ENCODE measurements at places on chromosomes 7 and 10.

DNA sequence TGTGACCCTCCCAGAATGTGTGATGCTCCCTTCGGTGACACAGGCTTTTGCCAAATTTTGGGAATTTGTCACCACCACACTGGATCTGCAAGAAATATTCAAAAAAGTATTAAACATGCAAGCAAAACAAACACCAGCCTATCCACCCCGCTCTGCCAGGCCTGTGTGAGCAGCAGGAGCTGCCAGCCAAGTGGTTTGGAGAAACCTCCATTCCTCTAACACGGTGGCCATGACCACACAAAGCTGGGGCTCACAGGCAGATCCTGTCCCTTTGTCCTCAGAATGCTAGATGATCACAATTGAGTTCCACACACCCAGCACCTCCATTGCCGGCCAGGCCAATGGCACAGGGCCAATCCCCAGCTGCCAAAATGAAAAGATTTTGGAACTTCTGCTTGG is 261.9 kb upstream of the PPP2R2D start:
- no peak for DNase-seq

GRCh38 chr10:11184093-11184492 is 166.4 kb downstream of the CELF2 start:
- DNase-seq, result no peak

DNA sequence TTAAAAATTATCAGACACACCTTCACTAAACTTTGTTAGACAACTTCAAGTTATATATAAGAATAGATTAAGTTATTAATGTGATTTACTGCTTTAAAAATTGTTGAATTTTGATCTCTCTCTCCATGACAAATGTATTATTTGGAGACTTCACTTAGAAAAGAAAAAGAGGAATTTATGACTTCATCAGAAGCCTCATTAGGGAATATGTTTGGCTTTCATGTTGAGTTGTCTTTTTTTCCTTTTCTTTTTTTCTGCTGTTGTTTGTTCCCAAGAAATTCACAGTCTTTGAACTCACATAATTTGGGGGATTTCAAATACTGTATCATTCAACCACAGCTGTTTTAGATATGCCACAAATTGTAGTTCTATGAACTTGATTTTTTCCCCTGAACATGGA is 149.5 kb downstream of the PPP1R9A start:
- DNase-seq, result no peak

GRCh38 chr7:129170441-129171021 is 17.9 kb upstream of the SMO start:
- no peak for DNase-seq

DNA sequence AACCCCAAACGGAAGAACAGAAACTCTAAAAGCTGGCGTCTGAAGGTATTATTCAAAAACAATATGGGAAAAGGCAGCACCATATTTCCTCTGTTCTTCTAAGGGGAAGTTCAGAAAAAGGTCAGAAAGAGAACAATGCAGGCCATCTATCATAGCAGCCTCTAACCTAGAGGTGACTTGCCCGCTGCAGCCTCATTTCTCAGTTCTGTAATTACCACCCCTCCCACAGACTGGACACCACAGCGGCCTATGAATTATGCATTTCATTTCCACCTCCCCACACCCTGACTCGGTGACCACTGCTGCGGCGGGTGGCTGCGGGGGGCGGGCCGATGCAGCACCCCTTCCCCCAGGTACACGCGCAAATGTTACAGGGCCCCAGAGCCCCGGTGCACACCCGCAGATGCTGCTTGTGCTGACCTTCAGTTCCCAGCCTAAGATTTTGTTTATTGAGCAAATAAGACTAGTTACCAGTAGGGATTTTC is 125.5 kb downstream of the CLEC2L start:
- DNase-seq, result no peak

GRCh38 chr10:14156104-14156503 is 174.6 kb downstream of the FRMD4A start:
- DNase-seq, result no peak

- DNase-seq, result no peak
These were observed 286.0 kb downstream of the TWIST1 start for GRCh38 chr7:18831419-18831818.

- DNase-seq, result no peak
These were observed 273.5 kb downstream of the FGFR2 start for GRCh38 chr10:121324678-121325213.

- DNase-seq, result no peak
These were observed 8.9 kb upstream of the TRIM8 start for GRCh38 chr10:102635377-102635776.

- DNase-seq, result no peak
These were observed 42.7 kb downstream of the FAM53B start for GRCh38 chr10:124701435-124701834.

DNA sequence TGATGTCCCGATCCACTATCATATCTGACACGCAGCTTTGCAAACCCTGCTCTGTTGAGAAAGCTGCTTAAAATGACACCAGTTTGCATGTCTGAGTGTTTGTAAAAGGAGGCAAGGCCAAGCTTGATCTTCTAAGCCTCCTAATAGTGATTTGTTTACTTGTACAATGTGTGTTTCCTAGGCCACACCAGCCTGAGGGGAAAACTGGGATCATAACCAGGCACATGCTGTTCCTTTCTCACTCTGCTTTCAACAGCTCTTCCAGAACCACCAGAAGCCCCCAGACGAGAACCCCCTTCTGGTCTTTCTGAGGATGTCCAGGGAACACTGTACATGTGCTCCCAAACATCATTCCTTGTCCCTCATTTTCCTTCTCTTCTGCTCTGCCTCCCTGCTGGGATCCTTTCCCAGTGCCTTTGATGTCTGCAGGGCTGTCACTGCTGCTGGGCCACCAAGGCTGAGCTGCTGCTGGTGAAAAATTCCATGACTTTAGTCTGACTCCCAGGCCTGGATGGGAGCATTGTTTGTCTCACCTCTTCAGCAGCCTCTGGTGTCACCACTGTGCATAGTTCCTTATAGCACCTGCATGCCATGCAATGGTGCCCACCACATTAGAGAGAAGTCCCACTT is 4.0 kb upstream of the LGI1 start:
- no peak for DNase-seq

GRCh38 chr10:113843972-113844485 is 9.9 kb downstream of the DCLRE1A start:
- no peak for DNase-seq

GRCh38 chr7:149620961-149621360 is 123.4 kb upstream of the ZNF746 start:
- DNase-seq, result no peak

DNA sequence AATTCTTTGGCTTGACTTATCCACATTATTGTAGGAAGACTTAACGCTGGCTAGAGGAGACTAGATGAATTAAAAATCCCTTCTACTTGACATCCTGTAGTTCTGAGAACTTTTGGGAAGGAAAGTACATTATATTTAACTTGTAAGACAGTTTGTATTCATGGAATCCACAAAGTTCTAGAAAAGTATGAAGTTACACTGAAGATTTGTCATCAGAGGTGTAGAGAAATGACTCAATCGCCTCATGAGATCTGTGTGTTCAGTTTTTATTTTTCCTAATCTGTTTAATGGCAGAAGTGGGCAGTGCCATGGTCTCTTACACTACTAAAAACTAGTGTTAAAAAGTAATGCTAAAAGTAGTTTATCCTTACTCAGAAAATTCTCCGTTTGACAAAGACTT is 89.1 kb upstream of the SMIM30 start:
- DNase-seq, result no peak

DNA sequence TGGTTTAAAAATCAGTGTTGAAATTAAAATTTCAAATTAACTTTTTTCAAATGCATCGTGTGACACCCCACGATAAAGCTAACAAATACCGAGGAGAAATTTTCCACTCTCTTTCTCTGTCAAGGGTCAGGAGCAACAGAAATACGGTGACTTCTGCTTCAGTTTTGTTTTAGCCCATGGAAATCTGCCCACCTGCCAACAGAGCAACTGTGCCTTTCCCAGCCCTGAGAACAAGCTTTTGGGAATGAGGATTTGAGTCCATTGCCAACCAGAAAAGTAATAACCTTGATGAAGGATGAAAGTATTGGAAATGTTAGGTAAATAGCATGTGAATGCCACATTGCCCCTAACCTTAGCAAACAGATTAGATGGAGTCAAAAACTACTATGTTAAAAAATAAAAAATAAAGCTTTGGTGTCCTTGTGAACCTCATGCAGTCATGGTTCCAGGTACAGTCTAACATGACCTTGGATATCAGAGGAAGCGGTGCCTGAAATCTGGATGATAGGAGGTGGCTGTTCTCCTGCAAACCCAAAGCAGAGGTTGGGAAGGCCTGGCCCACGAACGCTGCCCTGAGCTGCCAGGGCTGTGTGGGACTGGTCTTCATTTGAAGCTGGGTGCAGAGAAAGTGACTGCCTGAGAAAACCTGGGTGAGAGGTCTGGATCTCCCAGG is 296.8 kb downstream of the ELMO1 start:
- DNase-seq, result peak; percentile 27

DNA sequence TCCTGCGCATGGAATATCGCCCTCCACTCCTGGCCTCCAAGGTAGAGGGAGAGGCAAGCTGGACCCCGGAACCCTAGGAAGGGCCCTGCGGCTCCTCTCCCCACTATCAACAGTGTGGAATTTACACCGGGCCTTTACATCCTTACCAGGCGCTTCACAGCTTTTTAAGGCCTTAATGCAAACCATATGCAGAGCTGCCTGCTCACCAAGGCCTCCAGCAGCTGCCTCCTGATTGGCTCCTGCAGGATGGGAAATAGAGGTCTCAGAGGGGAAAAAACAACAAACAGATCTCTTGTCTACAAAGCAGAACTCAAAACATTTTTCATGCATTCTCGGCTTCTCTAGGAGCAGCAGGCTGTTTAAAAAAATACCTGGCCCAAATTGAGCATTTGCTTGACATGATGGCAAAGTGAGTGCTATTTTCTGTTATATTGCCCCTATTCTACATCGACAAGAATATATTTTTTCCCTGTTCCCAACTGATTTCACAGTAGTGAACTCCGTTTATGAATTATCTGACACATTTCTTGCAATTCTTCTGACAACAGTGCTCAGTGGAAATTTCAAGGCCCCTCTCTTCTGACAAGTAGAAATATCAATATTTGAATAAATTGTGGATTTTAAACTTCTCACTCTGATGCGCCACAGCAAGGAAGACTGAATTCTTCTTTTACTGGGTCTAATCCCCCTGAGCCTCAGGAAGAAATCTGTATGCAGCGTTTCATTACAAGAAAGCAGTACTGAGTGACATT is 51.7 kb downstream of the EBF3 start:
- no peak for DNase-seq

DNA sequence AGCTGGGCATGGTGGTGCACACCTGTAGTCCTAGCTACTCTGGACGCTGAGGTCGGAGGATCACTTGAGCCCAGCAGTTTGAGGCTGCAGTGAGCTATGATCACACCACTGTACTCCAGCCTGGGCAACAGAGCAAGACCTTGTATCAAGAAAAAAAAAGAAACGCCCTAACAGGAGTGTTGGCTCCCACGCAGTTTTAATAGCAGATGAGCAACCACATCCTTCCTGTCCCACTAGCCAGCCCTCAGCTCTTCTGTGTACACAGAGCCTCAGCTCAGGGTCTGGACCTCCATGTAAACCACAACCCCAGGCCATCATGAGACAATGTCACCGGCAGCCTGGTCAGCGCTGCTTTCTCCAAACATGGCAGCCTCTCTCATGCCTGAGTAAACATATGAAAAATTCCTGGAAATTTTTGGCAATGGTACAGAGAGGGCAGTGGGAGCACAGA is 108.2 kb downstream of the PIP4K2A start:
- no peak for DNase-seq

- DNase-seq, result no peak
These were observed 42.1 kb downstream of the CNNM2 start for GRCh38 chr10:102960157-102960556.

DNA sequence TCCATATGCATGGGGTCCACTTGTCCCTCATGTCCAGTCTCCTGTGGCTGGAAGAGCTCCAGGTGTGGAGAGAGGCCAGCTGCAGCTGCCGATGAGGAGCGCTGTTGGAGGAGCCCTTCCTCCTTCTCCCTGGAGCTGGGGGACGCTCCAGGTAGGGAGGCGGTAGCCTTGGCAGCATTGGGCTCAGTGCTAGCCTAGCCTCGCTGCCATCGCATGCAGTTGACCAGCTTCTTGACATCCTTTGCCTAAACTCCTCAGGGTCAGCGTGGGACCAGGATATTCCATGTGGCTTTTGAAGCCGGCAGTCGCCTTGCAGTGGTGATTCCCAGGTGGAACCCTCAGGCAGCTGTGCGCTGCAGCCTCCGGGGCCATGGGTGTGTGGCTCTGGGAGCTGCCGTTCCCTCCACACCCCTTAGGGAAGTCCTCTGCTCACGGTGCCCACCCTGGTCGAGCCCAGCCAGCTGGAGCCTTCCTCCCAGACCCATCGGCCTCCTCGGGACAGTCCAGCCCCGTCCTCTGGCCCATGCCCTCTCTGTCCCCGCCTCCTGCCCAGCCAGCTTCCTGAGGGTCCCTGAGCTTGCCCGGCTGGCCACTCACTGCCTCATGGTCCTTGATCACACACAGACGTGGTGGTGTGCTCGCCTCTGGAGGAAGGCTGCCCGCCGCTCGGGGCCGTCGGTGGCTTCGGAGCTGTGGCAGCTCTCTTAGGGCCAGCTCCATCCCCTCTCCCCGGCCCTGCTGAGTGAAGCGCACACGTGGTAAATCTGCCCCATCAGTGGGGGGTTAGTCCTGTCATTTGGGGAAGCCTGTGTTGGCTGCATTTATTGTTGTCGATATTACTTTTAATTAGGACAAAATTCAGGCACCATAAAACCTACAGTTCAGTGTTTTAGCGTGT is 21.2 kb downstream of the INPP5A start:
- DNase-seq, result no peak

DNA sequence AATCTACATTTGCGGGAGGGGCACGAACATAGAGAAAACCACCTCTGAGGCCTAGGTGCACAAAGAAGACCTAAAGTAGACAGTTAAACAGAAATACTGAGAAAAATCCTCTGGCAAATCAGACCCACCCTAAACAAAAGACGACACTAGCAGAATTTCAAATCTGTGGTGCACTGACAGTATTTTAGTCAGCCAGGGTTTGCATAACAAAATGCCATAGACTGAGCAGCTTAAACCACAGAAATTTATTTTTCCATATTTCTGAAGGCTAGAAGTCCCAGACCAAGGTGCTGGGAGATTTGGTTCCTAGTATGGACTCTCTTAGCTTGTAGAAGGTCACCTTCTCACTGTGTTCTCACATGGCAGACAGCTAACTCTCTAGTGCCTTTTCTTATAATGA is 26.3 kb downstream of the IPMK start:
- DNase-seq, result no peak

- DNase-seq, result no peak
These were observed 136.2 kb downstream of the SORCS3 start for GRCh38 chr10:104777086-104777799.
